ENCODE measurements at places on chromosomes 11 and 22. TPM values are rescaled to one million over a fixed set of nuclear protein-coding genes. Genes with fewer than 3 reads are reported as not detected.

DNA sequence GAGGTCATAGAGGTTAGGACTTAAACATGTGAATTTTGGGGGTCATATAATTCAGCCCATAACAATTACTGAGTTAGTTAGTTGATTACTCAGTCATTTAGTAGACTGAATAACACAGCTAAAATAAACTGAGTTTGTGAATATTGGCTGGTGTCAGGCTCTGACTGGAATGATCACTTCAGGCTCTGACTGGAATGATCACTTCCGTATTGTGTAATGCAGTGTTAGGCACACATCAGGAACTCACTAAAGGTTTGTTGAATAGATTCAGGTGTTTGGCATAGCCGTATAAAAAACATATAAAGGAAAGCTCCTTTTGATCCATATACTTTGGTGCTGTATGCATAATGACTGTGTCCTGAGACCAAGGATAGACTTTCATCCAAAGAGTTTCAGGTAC, 610.5 kb downstream of the INSC start:
- no peak for DNase-seq

GRCh38 chr11:105466582-105467228, 143.2 kb upstream of the GRIA4 start:
- DNase-seq = no peak

DNA sequence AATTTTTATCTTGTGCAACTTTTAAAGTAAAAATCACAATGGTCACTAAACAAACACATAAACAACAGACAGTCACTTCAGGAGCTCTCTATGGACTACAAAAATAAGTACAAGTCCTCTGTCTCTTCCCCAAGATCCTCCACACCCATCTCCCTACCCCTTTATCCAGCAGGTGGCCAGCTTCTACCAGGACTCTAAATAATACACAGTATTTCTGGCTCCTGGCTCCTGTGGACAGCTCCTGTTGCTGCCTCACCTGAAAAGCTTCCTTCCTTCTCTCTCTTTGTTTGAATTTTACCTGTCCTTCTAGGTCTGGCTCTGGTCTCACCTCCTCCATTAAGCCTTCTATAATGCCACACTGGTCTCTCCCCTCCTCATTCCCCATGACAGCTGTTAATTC, 86.1 kb downstream of the CLPB start:
- DNase-seq = no peak

DNA sequence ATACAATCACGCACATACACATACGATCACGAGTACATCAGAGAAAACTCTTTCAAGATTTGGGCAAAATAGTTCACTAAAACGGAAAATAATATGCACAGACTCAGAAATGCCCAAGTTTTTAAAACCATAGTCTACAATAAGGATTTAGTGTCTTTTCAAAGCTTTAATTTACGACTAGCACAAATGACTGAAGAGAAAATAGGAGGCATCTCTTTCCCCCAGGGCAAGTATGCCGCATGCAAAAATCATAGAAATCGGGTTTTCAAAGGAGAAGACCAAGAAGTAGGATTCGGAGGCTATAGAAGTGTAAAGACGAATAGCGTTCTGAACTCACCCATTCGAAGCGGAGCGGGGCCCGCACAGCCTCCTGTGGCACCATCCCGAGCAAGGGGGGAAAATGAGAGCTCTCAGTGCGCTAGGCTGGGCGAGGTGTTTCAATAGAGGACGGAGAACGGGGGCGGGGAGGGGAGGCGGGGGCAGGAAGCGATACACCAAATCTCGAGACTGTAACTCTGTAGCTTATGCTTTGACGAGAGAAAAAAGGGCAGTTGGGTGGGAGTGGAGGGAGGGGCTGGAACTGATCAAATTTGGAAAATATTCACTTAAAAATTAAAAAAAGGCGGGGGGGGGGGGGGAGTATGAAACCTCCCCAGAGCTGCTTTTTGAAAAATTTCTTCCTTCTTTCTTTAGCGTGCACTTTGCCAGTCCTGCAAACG, 15.8 kb downstream of the BLID start:
- DNase-seq = no peak

DNA sequence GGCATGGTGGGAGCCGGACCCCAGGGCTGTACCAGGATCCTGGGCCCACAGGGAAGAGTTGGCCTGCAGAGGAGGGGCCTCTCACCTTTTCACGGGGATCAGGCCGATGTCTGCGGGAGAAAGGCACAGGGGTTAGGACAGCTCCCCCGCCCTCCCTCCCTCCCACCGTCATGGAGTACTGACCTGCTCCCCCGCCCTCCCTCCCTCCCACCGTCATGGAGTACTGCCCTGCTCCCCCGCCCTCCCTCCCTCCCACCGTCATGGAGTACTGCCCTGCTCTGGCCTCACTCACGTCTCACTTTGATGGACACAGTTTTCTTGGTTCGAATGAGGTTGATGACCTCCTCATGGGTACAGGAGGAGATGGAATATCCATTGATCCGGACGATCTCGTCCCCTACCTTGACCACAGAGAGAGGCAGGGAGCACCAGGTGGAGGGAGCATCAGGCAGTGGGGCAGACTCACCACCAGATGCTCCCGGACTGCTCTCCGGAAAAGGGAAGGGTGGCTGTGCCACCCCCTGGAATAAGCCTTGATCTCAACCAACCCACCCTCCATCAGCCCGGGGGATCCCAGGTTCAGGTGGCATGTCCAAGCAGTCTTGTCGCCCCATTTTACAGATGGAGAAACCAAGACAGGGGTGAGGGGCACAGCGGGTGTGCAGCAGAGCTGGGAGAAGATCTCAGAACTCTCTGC, 17.1 kb downstream of the USH1C start:
- DNase-seq = no peak

The CADM1 gene
- 0.50 TPM for total RNA-seq

Data from natural killer cell treated with Interleukin-12 subunit alpha and Interleukin-12 subunit beta and Interleukin-15 and Interleukin-18, amount 100 ng/mL, for 72 hours (primary cell).